ENCODE measurements at places on chromosomes 3 and 15.
A peak's percentile ranks its signal among the peaks of the same experiment; 100 is the strongest.

DNA sequence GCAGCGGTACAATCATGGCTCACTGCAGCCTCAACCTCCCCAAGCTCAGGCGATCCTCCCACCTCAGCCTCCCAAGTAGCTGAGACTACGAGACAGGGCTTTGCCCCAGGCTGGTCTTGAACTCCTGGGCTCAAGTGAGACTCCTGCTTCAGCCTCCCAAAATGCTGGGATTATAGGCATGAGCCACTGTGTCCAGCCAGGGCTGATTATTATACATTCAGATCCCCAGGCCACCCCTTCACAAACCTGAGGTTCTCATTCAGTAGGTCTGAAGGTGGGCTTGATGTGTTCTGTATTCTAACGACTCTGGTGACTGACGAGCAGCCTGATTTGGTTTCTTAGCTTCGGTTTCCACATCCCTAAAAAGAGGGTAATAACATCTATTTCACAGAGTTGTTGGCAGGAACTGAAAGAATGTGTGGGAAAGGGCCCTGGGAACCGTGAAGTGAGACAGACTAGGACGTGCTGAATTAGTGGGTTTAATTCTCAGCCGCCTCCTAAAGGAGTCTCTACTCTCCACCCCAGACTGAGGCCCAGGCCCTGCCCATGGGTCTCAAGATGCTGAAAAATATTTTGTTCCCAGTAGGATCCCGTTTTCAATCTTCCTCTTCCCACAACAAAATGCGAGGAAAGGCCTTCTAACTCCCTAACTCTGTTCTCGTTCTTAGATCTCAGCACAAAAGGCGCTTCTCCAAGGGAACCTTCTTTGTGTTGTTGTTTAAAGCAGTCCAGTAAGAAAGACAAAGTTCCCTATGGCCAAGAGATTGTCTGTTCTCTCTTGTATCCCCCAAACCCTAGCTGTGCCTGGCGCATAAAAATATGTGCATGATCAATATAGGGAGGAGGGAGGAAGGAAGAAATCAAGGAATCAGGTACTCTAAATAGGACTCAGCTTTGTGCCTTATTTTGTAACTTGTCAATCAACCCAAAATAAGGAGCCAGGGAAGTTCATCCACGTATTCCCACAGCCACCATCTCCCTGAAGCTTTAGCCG lies 210.0 kb upstream of the TOPAZ1 start:
- DNase-seq, result no peak

- no peak for DNase-seq
Measured at GRCh38 chr3:113546414-113546893, 14.1 kb downstream of the SIDT1 start.

- DNase-seq, result peak; percentile 76
Measured at GRCh38 chr3:45870099-45870498, 16.2 kb upstream of the CCR9 start.

DNA sequence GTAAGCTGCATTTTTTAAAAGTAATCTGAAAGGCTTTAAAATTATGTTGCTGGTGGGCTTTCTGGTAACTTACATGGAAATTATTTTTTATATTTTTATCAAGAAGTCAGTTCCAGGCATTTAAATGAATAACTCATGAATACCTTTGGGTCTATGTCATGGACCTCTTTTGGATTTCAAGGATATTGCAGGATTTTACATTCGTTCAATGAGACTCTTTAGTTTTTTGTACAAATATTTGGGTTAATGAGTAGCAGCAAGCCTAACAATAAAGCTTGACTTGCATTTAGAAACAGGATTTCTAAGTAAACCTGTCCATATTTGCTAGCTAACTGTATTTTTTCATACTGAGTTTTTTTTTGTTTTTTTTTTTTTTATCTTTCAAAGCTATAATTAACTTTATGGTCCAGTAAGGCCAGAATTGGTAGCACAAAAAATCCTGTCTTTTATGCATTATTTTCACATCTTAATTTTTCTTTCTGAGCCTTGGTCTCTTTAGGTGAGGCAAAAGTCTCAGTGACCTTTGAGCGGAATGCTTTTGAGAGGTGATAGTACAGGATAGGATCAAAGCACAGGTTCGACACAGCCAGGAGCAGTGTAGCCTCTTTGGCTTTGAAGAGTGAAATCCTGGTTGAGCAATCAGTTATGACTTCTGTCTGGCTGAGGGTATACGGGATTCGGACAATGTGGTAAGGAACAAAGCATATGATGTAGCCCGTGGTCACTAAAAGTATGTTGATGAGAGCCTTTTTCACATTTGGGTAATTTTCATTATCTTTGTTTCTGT lies 4.8 kb downstream of the GPR171 start:
- no peak for DNase-seq

- DNase-seq, result peak; percentile 40
Measured at GRCh38 chr3:43013743-43014155, 34.6 kb downstream of the GASK1A start.

DNA sequence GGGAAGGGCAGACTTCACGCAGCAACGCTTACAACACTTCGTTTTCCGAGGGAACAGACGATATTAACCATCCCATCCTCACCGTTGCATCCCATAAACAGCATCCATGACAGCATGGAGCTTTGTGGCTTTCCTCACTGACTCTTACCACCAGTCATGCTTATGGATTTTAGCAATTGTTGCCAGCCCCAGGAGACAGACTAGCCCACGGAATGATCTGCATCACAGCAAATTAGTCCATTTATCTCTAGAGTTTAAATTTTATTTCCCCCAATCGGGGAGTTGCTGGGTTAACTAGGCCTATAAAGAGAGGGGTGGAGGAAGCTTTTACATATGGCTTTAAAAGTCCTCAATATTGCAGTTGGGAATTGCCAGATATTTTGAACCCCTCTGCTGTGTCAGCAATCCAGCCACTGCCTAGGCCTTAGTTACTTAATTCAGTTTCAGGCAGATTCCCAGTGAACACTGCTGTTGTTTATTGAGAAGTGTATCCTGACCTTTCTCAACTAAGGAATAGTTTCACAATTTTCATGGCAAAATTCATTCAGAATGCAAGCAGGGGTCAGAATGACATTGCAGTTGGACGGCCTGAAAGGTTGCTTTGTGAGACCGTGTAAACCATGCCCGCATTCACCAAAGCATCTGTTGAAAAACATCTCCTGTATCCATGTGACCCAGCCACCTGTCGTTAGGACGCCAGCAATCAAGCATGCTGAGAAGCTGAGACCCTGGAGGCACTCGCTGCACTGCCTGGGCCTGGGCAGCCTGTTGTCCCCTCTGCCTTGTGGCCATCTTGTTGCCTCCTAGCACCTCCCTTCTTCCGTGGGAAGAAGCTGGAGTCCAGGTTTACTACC lies 397.4 kb upstream of the TPM1 start:
- no peak for DNase-seq

DNA sequence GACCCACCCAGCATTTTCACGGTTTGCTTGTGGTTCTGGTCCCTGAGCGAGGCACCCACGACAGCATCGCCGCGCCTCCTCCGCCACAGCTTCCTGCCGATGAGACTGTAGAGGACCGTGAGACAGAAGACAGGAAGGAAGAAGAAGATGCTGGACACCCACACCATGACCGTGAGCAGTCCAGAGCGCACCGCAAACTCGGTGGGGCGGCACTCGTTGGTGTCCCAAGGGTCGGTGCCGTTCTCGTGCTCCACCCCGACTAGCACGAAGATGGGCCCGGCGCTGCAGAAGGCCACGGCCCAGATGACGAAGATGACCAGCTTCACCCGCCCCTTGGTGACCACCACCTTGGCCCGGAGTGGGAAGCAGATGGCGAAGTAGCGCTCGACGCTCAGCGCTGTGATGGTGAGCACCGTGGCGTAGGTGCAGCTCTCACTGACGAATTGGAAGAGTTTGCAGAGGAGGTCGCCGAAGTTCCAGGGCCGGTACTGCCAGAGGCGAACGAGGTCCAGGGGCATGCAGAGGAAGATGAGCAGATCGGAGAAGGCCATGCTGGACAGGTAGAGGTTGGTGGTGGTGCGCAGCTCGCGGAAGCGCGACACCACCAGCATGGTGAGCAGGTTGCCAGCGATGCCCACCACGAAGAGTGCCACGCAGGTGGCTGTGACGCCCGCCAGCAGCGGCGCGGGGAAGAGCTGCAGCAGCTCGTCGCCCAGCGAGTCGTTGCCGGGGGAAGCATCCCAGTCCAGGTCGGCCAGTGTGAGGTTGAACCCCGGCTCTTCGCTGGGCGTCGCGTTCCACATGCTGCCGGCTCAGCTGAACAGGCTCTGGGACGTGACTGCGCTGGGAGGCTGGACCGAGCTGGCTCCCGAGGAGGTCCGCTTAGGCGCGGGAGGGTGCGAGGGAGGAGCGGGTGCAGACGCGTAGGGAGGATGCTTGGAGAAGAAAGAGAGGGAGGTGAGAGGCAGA lies at the start of gene GHSR:
Gene GHSR (minus strand): TSS at position 846 of the 969 bp plus-strand sequence. CDS start 43 bp downstream, at position 803.
- peak; percentile 5 for DNase-seq

- DNase-seq, result no peak
Measured at GRCh38 chr3:154135511-154136173, 14.5 kb downstream of the ARHGEF26 start.

GRCh38 chr15:82111918-82112317 lies 66.1 kb upstream of the MEX3B start:
- DNase-seq, result no peak

DNA sequence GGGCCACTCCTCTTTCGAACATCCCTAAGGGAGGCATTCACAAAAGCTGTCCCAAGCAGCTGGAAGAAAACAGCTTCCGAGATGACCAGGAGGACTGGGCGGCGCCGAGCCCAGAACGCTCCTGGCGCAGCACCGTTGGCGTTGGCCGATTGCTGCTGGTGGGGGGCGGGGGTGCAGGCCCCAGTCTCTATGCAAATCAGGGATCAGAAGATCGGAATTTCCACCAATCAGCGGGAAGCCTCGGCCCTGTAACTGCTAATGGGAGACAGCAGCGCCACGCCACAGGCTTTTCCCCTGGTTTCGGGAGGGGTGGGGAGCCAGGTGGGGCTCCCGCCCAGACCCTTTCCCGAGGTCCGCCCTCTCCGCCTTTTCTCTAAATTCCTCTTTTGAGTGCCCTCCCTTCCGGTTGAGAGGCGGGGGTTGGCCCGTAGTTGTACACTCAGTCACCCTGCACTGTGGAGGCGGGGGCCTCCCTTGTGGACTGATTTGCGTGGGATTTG lies 27.0 kb downstream of the HMCES start:
- no peak for DNase-seq

DNA sequence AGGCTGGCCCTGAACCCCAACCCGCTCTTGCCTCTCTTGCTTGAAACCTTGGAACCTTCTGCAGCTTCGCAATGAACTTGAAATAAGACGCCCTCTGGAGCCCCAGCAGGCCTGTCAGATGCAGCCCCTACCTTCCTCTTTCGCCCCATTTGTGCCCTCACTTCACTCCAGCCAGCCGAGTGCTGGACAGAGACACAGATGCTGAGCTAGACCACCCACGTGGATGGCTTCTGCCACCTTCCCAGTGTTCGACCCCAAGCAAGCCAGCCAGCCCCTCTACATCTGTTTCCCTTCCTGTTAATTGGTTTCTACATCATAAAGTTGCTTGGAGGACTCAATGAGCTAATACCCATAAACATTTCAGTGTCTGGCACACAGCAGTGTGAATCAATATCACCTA lies 23.8 kb upstream of the SNRPA1 start:
- no peak for DNase-seq

GRCh38 chr3:172210355-172210754 lies 171.0 kb downstream of the FNDC3B start:
- no peak for DNase-seq

DNA sequence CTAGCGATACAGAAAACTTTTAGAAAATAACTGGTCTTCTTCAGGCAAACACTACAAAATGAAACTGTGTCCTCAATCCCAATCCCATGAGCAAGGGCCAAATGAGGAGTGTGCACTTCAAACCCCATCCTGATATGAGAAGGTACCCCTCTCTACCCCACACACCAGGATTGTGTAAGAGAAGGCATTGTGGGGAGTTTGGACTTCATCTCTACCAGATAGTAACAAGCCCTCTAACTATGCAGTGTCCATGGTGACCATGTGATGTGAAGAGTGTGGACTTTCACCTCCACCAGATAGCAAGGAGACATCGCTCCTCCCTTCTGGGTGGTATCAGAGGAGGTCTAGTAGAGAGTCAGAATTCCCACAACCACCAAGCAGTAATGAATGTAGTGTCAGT lies 769.3 kb downstream of the MECOM start:
- DNase-seq, result no peak

DNA sequence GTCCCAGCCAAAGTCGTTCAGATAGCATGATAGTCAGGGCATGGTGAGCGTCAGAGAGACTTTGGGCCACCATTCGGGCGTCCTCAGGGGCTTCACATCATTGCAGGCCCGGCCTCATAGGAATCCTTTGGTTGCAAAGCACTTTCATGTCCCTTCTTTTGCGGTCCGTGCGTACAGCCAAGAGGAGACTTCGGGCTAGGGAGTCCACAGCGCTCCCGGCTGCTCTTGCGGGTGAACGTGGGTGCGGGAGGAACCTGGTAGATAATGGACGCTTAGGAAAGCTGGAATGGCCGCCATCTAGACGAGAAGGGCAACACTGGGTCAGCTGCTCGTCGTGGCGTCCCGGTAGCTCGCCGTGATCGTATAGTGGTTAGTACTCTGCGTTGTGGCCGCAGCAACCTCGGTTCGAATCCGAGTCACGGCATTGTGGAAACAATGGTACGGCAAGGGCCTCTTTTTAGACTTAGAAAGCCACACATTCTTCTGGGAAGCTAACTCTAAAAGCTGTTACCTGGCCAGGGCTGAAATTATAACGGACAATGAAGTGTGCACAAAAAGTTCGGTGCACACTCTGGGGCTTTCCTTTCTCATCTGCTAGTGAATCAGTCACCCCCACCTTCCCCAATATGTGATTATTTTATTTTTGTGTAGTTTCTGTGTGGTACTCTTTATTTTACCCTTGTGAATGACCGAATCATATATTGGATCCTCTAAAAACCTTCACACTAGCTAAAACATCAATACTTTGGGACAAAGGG lies 13.2 kb upstream of the SHF start:
- DNase-seq, result peak; percentile 72

DNA sequence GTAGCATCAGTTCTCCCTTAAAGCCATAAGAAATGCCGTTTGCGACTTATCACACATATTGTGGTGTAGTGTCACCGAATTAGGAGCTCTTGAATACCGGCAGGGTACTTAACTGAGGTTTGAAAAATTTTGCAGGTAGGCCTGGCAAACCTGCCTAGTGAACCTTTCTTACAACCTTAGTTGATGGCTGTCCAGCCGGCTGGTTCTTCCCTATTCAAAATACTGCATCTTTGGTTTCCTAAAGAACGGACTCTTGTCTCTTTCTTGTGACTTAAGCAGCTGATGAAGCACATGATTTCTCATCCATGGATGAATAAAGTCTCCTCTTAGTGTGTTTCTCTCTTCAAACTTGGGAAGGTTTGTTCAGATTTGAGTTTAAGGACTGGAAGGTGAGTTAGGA lies 1.5 kb downstream of the RAB7A start:
- DNase-seq, result no peak

DNA sequence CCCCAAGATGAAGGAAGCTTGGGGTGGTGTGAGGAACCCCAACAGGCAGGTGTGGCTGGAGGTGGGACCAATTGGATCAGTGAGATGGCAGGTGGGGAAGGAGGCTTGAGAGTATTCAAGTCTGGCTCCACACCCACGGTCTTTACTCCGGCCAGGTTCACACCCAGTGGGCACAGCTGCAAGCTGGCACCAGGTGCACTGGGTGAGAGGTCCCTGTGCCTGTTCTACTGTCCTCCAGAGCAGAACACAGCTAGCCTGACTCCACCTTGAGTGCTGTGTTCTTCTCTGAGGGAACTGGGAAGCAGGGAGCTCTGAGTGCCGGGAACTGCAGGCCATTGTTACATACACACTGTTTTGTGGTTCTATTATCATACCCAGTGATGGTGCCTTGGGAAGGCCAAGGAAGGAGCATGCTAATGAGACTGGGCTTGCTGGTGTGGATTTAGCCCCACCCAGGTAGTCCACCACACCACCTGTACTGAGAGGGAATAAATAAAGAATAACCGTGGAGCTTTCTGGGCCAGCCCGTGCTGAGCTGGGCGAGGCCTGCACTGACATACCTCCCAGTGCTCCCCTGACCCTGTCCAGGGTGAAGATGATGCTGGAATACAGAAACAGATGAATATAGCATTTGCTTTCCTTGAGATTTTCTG lies 93.4 kb downstream of the ABHD5 start:
- no peak for DNase-seq

Data from CD4-positive, alpha-beta T cell treated with Interleukin-6 at 100 ng/mL for 8 hours (primary cell).